Activated gamma-delta T cell treated with Interleukin-2 at 50 U/mL for 16 hours (primary cell): ENCODE measurements at places on chromosomes 2 and 18.

- DNase-seq = no peak
Measured at GRCh38 chr2:128638341-128639119, 319.9 kb upstream of the HS6ST1 start.

GRCh38 chr2:200761266-200761665 is 50.4 kb upstream of the BZW1 start:
- no peak for DNase-seq

DNA sequence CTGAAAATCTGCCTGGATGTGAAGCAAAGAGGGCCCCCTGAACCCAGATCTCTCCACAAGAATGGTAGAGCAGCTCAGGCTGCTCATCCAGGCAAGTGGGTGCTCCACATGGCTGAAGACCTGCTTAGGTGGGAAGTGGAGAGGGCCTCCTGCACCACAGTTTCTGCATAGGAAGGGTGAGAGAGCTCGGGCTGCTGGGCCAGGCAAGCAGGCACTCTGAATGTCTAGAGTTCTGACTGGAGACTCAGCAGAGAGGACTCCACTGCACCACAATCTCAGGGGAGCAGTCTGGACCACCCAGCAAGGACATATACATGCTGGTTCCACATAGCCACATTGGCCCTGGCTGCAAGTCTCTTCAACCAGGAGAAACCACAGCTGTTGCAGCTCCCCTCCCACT is 52.0 kb downstream of the DSEL start:
- no peak for DNase-seq

DNA sequence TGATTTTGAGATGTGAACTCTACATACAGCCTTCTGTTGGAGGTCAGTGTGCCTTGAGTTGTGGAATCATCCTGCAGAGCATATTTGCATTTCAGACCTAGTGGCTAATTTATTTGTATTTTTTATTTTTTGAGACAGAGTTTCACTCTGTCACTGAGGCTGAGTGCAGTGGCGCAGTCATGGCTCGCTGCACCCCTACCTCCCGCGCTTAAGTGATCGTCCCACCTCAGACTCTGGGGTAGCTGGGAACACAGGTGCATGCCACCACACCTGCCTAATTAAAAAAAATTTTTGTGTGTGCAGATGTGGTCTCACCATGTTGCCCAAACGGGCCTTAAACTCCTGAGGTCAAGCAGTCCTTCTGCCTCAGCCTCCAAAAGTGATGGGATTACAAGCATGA is 104.4 kb downstream of the ASXL3 start:
- no peak for DNase-seq

- no peak for DNase-seq
Measured at GRCh38 chr2:165844216-165844615, 50.2 kb upstream of the GALNT3 start.

DNA sequence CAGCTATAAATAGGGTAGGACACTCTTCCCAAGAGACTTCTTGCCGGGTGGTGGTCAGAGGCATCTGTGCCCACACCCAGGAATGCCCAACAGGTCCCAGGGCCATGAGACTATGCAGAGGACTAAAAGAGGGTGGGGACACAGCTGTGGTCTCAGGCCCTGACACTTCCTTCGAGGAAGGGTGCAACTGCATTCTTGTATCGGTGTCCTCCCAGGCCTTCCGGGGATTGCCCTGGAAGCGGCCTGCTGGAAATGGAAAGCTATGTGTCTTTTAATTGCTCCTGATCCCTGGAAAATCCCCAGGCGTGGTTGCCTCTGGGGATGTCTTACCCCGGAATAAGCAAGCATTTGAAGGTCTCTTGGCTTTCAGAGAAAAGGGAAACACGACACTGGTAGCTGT is 176.7 kb downstream of the SOX11 start:
- DNase-seq = no peak

DNA sequence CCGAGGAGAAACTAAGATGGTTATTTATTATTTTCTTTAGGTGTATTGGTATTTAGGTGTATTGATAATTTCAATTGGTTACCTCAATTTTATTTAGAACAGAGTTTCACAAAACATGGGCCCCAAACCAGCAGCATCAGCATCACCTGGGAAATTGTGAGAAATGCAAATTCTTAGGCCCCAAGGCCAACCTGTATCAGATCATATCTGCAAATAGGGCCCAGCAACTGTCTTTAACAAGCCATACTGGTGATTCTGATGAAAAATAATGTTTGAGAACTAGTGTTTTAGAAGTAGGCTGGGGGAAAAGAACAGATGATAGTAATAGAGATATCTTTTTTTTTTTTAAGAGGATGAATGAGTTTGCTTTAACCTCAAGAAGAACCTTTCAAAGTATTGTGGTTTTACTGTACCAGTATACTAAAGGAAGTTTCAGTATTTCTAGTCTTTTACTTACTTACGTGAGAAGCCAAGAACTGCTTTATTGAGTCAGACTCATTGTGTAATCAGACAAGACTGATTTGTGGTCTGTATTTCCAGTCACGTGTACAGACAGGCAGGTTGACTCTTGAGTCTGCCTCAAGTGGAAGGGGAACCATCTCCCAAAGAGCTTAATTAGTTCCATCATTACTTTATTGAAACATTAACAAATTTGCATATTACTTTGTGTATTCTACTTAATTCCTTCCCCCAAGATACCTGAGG is 60.4 kb upstream of the GAREM1 start:
- DNase-seq = no peak

DNA sequence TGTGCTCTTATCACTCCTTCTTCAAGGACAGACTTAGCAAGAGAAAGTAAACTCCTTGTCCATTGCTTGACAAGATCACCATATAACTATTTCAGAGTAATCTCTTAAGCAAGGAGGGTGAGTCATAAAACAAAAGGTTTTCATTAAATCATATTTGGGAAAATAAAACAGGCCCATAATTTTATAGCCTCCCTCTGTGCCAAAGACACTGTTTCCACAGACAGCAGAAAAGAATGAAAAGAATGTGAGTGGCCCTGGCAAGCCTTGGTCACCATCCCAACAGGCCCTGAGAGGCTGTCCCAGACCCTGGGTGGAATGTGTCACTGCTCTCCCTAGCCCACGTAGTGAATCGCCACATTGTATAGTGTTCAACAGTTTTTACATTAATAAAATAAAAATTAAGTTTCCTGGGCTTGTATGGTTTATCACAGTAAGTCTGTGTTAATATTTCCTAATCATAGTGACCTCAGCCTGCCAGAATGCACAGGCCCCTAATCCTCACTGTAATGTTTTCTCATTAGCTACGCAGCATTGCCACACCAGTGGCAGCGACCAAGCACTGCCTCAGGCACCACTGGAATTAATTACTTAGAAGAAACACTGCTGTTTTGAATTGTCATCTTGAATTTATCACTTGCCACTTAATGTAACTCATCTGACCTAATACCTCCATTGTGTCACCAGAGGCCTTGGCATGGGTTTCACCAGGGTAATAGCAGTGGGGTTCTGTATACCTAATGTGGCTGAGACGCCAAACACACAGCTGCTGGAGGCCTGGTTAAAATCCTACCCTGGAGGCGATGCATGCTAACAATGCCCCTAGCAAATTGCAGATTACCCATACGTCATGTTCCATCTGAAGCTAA is 401.9 kb downstream of the LNPK start:
- DNase-seq = no peak

DNA sequence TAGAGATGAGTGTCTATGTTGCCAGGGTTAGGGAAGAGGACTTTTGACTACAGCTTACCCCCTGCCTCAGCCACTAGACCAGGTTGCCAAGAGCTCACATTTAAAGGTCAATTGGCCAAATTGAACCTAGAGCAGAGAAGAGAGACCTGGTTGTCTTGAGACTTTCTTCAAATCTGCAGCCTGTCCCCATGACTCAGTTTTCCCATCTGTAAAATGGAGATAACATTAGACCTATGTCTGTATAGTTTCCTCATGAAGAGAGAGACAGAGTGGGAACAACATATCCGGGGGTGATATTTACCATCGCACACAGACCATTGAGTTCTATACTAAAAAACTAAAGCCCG is 1.6 kb upstream of the LIPG start:
- no peak for DNase-seq

- DNase-seq = no peak
Measured at GRCh38 chr2:146597291-146597690, 1247.5 kb upstream of the ACVR2A start.

DNA sequence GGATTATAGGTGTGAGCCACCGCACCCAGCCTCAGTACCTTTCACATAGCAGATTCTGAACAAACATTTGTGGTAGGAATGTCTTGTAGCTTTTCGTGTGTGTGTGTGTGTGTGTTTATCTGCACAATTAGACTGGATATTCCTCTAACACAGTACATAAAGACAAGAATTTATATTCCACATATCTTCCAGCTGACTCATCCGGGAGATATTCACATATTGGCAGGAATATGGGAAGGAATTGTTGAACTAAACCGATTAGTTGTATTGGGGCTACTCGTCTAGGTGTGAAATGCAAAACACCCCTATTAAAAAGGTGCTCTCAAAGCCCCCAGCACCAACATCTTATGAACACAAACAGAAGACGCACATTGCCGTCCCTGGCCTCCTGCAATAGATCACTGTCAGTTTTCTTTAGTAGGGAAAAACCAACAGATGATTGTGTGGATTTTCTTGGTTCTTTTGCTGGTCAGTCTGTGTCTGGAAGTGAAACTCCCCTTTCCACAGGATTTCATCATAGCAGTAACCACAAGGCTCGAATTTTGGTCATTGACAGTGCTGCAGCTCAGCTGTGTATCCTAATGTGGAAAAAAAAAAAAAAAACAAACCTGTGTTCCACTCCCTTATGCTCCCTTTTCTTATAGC is 208.5 kb upstream of the ACVR2A start:
- DNase-seq = no peak

DNA sequence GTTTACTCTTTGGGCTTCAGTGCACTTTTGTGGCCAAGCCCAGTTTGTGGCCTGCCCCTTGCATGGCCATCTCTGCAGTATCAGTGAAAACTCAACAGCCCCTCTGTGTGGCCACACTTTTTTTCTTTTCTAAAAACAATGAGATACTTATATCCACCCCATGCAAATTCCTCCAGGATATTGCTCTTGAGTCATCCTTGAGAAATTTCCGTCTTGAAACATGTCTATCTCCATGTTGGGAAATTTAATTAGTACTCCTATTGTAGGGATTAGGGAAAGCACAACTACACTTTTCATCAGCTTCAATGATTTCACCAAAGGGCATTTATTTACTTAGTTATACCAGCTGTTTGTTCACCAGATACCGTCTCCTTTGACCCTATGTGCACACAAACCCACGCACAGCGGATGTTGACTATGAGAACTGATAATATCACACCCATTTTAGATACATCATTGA is 993.1 kb downstream of the TSN start:
- DNase-seq = no peak

DNA sequence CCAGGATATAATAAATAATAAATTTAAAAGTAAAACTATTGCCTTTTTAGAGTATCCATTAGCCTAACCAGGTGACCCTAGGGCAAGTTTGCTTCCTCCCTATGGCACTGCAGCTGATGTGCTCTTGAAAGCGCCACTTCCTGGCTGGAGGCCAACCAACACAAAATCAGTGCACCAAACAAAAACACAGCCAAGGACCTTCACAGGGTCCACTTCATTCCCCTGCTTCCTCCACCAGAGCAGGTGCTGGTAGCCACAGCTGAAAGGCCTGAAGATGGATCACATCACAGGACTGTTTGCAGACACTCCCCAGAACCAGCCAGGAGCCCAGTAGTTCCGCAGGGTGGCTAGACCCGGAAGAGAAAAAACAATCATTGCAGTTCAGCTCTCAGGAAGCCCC is 108.8 kb downstream of the TWIST2 start:
- no peak for DNase-seq

- no peak for DNase-seq
Measured at GRCh38 chr18:12043811-12044210, 49.8 kb upstream of the ANKRD62 start.

DNA sequence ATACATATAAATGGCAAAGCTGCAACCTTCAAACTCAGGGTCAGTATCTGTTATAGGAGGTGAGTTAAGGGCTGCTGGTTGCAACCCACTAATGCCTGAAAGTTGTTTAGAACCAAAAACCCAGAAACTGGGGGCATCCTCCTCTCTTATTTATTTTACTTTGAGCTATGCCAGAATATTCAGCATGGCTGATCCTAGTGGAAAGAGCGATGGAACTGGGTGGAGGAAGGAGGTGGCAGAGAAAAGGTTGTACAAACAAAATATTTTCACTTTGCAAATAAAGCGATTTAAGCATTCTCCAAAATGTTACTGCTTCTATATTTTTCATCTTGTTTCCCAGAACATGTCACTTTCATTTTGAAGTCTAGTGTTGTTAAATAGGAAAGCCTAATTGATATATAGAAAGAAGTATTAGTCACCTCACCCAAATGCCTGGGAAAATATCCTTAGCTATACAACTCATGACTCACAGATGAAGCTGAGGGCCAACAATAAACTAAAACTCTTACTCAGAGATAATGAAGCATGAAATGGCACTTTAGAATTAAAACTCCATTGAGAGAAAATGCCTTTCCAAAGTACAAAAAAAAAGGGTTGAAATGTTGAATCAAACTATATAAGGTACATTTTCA is 251.4 kb upstream of the UBE2E3 start:
- DNase-seq = no peak

DNA sequence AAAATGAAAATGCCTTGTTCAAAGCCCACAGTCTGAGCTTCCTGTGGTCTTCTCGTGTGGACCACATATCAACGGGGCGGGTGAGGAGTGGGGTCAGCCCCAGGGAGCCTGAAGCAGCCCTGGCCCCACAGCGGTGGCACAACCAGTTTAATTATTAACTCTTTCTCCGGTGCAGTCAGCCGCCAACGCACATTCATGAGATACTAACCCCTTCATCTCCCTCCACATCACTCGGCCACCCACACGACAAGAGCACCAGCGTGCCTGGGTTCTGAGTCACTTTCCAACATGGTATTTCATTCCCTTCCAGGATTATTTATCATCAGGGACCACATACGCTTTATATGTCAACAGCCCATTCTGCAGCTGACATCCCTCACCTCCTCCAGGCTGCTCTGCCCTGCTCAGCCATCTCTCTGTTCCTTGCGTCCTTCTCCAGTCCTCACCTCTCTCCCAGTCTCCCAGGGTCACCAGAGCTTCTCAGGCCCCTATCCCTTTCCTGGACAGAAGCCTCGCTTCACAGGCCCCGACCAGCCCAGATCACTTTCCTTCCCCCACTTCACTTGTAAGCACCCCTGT is 48.0 kb upstream of the ID2 start:
- no peak for DNase-seq

GRCh38 chr2:12110074-12110473 is 363.6 kb downstream of the LPIN1 start:
- no peak for DNase-seq

DNA sequence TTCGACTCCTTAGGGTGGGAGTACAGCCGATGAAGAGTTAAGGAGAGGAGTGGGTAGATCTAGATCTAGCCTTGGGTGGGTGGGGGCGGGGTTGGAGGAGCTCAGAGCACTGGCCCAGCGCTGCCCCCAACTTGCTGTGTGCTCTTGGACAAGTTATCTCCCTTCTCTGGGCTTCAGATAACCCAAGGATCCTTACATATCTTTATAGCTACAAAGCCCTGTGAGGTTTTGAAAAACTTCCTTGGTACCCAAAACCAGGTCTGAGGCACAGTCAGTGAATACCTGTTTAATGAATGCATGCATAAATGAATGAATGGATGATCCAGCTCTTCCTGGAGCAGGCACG is 1.3 kb upstream of the ODC1 start:
- DNase-seq = no peak
